ENCODE measurements at places on chromosomes 16 and 17. TPM values are rescaled to one million over a fixed set of nuclear protein-coding genes. Genes with fewer than 3 reads are reported as not detected.

DNA sequence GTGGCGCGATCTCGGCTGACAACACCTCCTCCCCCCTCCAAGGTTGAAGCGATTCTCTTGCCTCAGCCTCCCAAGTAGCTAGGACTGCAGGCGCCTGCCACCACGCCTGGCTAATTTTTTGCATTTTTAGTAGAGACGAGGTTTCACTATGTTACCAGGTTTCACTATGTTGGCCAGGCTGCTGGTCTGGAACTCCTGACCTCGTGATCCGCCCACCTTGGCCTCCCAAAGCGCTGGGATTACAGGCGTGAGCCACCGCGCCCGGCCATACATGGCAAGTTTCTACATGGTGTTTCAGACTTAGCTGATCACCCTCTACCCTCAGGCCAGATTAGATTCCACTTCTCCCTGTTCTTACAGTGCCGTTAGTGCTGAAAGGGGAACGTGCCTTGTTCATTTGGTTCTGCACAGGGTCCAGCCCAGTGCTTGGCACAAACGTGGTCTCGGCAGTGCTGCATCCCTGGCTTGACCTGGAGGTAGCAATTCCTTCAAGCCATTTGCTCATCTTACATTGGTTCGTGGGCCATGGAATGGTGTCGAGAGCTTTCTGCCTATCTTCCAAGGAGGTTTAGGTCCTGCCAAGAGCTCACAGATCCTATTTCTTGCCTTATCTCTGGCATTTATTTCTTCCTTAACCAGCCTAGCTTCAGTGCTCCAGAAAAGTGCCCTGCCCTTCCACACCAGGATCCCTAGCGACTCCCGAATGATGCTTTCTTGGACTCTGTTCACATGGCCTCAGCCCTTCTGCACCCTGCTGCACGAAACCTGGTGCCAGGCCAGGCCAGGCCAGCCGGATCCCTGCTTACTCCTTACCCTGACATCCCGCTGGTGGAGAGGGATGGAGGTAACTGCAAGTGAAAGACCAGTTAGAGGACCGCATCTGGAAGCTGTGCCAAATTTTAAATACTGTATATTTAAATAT, 14.8 kb upstream of the AURKB start:
- no peak for DNase-seq

DNA sequence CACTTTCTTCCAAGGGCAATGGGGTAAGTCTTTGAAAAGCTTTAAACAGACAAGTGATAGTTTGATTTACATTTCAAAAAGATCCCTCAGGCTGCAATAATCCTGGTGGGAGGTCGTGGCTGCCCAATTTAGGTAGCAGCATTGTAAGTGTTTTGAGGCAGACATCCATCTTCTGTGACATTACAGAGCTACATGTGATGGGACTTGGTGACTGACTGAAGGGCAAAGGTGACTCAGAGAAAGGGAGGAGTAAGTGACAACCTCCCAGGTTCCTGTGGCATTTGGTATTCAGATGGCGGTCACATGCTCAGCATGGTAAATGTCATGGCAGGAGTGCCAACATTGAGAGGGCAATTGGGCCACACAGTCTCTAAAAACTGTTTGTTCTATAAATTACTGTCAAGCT, 26.5 kb downstream of the STAT3 start:
- peak; percentile 39 for DNase-seq

GRCh38 chr17:42476411-42476810, 17.7 kb downstream of the ATP6V0A1 start:
- DNase-seq = no peak

DNA sequence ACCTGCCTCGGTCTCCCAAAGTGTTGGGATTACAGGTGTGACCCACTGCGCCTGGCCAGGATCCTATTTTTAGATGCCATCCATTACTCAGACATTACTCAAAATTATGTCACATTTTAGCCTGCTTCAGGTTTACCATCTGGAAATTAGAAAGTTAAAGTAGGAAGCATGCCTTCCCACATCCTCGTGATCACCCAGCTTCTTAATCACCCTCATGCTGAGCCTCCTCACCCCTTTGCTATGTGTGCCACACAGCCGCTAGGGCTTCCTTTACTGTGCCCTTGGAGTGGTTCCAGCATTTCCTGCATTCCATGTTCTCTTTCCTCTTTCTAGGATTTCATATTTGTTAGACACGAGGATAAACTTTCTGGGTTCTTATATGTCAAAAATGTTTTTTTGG, 9.3 kb downstream of the ADORA2B start:
- DNase-seq = peak; percentile 99

- no peak for DNase-seq
Measured at GRCh38 chr16:85686912-85687591, 1.7 kb downstream of the GINS2 start.

GRCh38 chr17:4750606-4751005, 10.9 kb upstream of the CXCL16 start:
- DNase-seq = no peak

DNA sequence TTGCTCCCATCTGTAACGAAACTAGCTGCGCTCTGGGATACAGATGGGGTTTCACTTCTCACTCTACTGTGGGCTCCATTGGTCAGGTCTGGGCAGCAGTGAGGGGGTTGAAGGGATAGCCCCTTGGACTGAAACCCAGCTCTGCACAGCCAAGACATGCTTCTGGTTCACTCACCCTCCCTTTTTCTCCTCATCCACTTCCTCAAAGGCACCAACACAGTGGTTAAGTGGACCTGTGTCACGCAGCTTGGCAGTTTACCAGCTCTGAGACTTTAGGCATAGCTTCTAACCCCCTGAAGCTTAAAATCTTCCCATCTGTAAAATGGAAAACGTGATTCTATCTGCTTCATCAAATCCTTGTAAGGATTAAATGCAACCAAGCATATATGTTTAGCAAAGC, 11.5 kb upstream of the KRT38 start:
- DNase-seq = no peak

DNA sequence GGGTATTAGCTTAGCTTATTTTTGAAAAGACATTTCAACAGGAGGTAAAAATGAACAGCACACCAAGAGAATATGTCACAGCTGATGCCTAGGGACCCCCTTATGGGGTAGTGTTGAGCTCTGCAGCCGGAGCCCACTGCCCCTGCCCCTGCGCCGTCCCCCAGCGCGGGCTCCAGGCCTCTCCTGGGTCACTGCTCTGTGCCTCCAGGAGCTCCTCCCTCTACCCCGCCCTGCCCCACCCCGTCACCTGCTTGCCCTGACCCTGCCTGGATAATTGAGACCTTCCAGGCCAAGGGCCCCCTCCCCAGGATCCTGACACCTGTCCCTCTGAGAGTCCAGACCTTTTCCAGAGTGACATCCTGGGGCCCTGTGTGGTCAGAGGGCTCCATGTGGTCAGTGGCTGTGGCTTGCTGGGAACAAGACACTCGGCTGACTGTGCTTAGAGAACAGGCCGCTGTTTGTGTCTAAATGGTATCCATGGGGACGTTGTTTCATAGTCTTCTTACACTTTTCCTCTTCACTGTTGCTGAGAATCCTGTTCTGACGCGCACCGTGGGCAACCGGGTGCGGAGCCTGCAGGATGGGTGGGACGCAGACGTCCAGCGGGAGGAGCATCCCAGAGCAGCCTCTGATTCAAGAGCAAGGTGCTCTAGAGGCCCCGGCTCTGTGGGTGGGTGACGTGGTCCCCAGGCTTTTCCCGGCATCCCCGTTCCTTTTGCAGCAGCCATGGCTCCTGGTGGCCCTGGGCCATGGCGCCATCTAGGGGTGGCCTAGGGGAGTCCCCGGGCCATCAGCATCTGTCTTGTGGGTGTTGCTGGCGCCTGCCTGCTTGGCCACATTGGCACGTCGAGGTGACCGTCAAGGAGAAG, 20.0 kb upstream of the WFIKKN1 start:
- DNase-seq = no peak

GRCh38 chr16:15704545-15704987, 54.5 kb downstream of the NDE1 start:
- peak; percentile 63 for DNase-seq

DNA sequence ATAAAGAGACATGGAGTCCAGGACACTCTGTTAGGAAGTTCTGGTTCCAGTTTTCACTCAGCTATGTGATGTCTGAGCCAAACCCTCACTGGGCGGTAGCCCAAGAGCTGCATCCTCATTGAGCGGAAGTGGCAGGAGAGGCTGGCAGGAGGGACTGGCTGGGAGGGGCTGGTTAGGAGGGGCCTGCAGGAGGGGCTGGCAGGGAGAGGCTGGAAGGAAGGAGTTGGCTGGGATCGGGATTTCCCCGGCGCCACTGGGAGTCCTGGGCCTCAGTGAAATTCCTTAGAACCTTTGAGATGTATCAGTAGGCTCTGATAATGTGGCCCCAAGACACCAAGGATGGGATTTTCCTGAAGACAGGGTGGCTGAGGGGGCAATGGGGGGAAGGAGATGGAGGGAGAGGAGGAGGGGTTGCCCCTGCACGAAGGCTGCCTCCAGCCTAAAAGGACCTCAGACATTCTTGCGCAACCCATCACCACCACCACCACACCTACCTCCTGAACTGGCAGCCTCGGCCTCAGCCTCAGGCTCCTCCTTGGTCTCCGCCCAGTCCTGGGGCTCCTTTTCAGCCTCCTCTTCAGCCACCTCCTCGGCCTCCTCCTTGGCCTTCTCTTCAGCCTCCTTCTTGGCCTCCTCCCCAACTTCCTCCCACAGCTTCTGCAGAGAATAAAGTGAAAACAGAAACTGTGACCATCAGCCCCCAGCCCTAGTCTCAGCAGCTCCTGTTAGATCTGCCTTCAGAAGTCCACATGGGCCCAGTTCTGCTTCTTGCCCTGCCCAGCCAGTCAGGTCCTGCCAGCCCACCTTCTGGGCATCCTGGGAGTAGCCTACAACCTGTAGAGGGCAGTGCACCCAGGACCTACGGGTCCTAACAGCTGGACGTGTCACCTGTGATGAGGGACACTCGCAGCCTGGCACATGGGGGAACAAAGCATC, 31.7 kb downstream of the CNGB1 start:
- peak; percentile 93 for DNase-seq

SYT17 gene
- total RNA-seq = 0.55 TPM

CD300C gene
- 0.45 TPM for total RNA-seq

CTF1 gene
- 1.9 TPM for total RNA-seq

SCGB1C2 gene
- total RNA-seq = not detected

MYL4 gene
- total RNA-seq = not detected

PMFBP1 gene
- total RNA-seq = 1.8 TPM

PERCC1 gene
- not detected for total RNA-seq

Data from A172 (cell line).